RWPE1 (cell line): ENCODE measurements at places on chromosomes 4 and X.
A peak's percentile ranks its signal among the peaks of the same experiment; 100 is the strongest.

DNA sequence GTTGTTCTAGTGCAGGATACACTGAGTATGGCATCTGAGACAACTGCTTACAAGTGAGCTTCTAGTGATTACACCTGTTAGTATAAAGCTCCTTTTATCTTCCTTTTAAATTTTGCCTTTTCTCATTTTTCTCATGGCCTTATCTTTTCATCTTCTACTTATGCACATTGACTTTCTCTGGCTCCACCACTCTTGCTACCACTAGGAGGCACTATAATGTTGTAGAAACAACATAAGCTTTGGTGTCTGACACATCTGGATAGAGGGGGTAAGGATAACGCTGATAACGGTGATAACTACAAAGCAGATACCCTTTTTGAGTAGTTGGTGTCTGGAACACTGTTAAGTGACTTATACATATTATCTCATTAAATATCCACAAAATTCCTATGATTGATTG is 187.4 kb upstream of the TEX13C start:
- no peak for DNase-seq

GRCh38 chr4:5969777-5970176 is 48.5 kb downstream of the C4orf50 start:
- DNase-seq = no peak

DNA sequence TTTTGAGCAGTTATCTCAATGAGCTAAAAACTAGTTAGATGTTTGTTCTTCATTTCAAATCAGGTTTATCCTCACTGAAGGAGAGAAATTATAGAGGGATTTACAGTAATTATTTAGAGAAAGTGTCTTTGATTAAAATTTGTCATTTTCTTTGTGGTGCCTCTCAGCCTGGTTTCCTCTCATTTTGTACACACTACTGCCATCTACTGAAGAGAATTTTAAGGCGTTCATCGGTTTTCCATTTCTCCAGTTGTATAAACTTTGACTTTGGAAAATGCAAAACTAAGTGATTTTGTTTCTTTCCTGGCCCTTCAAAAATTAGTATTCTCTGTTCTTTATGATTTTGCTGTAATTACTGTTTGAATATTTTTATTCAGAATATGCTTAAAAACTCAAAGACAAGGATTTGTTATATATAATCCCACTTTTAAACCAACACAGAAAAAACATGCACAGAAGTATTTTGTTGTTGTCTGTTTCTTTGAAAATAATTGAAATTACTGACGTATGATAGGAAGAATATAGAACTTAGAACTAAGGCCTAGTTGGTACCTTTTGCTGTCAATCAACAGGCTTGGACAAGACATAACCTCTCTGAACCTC is 34.4 kb upstream of the ANXA3 start:
- peak; percentile 26 for DNase-seq

- DNase-seq = no peak
These were observed 29.1 kb downstream of the NPY2R start for GRCh38 chr4:155237567-155237966.

- DNase-seq = no peak
These were observed 599.1 kb upstream of the CPEB2 start for GRCh38 chr4:14403132-14403531.

- DNase-seq = peak; percentile 19
These were observed 105.7 kb upstream of the PDLIM3 start for GRCh38 chr4:185640811-185641675.

- DNase-seq = no peak
These were observed 27.6 kb downstream of the SATL1 start for GRCh38 chrX:85215946-85216345.

DNA sequence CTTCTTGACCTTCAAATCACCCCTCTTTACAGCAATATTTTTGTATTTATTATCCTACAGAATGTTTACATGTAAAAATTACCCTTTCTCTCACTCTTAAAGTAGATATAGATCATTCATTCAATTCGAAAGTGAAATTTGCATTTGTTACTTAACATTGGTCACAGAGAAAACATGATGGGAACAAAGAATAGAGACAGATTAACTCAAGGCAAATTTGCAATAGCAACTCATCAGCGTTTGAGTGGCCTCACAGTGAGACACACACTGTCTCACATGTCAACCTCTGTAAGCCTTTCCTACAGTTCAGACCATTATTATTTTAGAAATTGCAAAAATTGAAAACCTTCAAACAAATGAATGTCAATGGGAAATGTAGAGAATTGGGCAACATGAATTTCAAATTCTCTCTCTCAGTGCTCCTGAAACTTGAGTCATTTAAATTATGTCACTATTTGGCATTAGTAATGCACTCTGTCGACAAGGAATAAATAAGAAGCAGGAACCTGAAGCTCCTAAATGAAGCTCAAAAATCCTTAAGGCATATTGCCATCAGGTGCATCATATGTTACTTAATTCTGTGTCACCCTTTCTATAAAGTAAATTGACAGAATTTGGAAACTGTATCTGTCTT is 148.3 kb upstream of the ANXA10 start:
- DNase-seq = no peak

GRCh38 chr4:89299153-89299791 is 8.3 kb downstream of the GPRIN3 start:
- no peak for DNase-seq

GRCh38 chrX:125757794-125758564 is 408.1 kb downstream of the DCAF12L2 start:
- DNase-seq = peak; percentile 1

GRCh38 chrX:132957211-132958090 is 978 bp downstream of the HS6ST2 start:
- DNase-seq = peak; percentile 8

- DNase-seq = no peak
These were observed 195.1 kb downstream of the MAGEB5 start for GRCh38 chrX:26411045-26411444.

- DNase-seq = no peak
These were observed 109.5 kb downstream of the FRAS1 start for GRCh38 chr4:78166622-78167021.

DNA sequence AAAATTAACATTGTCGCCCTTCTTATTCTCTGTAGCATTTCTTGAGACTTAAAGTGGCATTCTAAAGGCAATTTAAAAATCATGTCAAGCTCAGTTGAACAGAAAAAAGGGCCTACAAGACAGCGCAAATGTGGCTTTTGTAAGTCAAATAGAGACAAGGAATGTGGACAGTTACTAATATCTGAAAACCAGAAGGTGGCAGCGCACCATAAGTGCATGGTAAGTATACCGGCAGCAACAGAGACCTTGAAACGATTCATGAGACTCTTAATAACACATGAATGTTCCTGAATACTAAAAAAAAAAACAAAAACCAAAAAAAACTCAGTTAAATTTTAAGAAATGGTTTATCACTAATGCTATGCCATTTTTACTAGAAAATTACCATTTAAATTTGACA is 82.4 kb upstream of the HPRT1 start:
- no peak for DNase-seq

GRCh38 chrX:107678957-107679740 is 50.8 kb downstream of the PRPS1 start:
- DNase-seq = no peak

- no peak for DNase-seq
These were observed 69.8 kb upstream of the TTC29 start for GRCh38 chr4:147015491-147015890.

GRCh38 chr4:176054942-176055341 is 10.7 kb upstream of the WDR17 start:
- no peak for DNase-seq

DNA sequence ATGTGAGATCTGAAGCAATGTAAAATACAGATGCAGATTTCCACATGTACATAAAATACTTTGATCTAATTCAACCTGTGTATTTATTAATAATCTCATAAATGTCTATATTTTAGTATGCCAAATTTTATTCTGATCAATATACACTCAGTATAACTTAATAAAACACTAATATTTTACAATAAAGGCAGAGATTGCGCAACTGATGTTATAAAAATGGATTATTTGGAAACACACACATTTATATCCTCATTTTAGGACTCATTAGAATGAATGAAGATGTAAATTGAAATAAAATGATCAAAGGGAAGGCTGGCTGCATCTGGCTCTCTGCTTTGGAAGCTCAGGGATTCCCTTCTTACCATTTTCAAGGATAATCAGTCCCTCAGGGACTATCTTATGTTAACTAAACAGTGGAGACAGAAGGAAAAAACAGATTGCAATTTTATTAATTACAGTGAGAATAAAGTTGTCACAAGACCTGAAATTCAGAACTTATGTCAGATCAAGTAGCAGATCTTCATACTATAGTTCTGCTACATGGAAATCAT is 900.9 kb upstream of the EPHA5 start:
- DNase-seq = no peak

GRCh38 chr4:144670776-144671175 is 24.8 kb downstream of the HHIP start:
- no peak for DNase-seq

DNA sequence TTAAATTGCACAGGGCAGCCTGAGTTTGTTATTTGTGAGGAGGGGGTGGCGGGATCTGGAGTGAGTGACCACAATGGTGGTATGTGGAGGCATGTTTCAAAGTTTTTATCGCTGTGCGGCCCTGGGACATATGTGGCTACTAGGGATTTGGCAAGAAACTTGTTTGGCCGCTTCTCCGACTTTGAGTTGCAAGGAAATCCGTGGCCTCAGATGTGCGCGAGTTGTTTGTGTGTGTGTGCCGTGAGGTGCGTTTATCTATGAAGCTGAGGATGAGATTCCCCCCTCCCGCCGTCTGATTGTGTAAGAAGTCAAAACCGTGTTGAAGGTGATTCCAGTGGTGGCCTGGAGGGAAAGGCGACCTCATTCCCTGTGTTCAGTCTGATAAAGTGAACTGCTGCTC is 1.4 kb downstream of the JADE3 start:
- no peak for DNase-seq

DNA sequence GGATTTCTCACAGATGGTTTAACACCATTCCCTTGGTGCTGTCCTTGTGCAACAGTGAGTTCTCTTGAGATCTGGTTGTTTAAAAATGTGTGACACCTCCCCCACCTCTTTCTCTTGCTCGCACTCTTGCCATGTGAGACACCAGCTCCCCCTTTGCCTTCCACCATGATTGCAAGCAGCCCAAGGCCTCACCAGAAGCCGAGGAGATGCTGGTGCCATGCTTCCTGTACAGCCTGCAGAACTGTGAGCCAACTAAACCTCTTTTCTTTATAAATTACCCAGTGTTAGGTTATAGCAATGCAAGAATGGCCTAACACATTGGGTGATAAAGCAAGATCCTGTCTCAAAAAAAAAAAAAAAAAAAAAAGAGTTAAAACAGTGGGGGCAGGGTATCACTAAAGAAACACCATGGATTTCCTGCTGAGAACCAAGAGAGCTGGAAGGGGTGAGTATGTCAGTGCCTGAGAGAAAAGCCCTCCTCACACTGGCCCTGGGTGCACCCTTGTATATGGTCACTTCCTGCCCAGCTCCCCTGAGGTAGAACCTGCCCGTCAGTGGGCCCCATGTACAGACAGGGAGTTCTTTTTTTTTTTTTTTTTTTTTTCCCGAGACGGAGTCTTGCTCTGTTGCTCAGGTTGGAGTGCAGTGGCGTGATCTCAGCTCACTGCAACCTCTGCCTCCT is 46.4 kb downstream of the APOO start:
- DNase-seq = no peak

DNA sequence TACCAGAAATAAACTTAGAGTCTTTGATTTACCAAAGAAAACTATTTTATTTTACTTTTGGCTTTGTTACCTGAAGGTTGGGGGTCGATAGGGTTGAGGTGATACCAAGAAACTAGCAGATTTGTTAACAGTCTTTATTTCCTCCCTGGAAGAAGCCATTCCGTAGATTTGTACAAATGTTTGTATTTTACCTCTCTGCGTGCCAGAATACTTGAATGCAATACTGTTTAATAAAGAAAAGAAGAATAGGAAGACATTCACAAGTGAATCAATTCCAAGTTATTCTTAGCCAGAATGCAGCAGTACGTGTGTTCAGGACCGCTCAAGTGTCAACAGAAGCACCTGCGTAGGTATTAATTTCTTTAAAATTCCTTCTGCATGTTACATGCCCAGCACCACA is 260.3 kb upstream of the TENM3 start:
- DNase-seq = no peak

- no peak for DNase-seq
These were observed 16.7 kb upstream of the MSX1 start for GRCh38 chr4:4842476-4843441.

- DNase-seq = no peak
These were observed 133.2 kb downstream of the ENOX2 start for GRCh38 chrX:130769835-130770234.

DNA sequence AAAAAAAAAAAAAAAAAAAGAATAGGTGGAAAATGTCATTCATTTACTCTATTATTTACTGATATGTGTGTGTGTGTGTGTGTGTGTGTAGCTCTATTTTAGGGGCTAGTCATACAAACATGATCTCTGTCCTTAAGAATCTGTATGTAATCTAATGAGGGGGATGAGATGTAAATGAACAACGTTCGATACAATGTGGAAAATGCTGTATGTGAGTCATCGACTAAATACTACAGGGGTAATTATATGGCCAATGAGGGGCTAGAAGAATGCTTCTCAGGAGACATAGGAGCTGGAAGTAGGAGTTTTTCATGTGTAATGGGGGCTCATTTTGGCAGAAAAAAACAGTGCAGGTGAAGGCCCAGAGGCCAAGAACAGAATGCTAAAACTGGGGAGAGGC is 41.9 kb downstream of the LEF1 start:
- no peak for DNase-seq

GRCh38 chrX:16993791-16994318 is 47.4 kb downstream of the REPS2 start:
- no peak for DNase-seq

- peak; percentile 7 for DNase-seq
These were observed 104.3 kb downstream of the RTL9 start for GRCh38 chrX:110462957-110463356.

GRCh38 chr4:88320780-88321373 is 36.5 kb upstream of the PPM1K start:
- DNase-seq = no peak

- DNase-seq = no peak
These were observed 278.0 kb upstream of the DKK2 start for GRCh38 chr4:107314156-107314555.

DNA sequence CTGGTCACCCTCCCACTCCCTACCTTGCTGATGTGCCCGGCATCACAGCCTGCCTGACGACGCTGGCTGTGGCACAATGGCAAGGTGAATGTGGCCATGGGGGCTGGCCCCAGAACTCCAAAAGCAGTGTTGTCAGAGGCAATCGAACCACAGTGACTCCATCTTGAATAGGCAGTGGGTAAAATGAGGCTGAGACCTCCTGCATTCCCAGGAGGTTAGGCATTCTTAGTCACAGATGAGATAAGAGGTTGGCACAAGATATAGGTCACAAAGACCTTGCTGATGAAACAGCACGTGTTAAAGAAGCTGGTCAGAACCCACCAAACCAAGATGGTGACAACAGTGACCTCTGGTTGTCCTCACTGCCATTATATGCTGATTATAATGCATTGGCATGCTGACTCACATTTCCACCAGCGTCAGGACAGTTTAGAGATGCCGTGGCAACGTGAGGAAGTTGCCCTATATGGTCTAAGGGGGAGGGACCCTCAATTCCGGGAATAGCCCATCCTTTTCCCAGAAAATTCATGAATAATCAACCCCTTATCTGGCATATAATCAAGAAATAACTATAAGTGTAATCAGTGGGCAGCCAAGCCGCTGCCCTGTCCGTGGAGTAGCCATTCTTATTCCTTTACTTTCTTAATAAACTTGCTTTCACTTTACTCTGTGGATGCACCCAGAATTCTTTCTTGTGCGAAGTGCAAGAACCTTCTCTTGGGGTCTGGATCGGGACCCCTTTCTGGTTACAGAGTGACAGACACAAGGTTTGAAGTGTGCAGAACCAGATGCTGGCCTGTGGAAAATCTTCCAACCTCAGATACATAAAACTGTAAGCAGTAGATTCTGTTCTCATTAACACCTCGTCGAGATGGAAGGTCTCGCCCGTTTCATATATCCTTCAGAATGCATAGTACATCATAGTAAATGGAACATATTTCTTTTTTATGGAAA is 26.8 kb upstream of the CLDN24 start:
- peak; percentile 58 for DNase-seq
